Fibroblast of upper back skin (primary cell): ENCODE measurements at places on chromosomes 3 and 15.

DNA sequence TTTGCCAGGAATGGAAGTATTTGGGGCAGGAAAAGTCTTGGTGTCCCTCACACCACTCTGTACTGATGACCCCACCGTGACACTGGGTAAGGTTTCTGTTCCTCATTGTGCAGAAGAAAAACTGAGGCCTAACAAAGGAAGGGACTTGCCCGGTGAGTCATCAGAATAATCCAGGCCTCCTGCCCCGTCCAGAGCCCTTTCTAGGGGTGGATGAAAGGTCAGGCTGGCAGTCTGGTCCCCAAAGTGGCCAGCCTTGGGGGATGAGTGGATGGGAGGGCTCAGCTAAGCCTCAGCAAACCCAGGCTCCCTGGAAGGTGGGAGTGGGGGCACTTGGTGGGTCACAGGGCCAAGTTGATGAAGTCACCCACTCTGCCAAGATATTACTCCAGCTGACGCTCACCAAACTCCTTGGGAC, 2.3 kb upstream of the DNAH1 start:
- DNase-seq, result no peak

DNA sequence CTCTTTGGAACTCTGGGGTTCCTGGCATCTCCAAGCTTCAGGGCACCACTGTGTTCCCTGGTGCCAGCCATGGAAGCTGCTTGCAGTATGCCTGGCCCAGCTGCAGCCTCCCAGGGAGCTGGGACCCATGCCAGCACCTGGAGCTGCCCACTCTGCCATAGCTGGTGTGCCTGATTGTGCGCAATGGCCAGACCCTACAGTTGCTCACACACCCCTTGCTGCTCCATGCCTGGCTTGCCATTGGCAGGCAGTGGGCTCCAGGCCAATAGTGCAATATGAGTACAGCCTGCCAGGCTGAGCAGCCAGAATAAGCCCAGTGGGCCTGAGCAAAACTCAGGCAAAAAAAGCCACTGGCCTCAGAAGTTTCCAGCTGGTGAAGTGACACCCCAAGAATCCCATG, 43.8 kb upstream of the LRRFIP2 start:
- DNase-seq, result no peak

- DNase-seq, result peak; percentile 72
These were observed 82.0 kb upstream of the LRIG1 start for GRCh38 chr3:66582721-66583423.

- DNase-seq, result no peak
These were observed 26.7 kb downstream of the SSUH2 start for GRCh38 chr3:8617921-8618320.

DNA sequence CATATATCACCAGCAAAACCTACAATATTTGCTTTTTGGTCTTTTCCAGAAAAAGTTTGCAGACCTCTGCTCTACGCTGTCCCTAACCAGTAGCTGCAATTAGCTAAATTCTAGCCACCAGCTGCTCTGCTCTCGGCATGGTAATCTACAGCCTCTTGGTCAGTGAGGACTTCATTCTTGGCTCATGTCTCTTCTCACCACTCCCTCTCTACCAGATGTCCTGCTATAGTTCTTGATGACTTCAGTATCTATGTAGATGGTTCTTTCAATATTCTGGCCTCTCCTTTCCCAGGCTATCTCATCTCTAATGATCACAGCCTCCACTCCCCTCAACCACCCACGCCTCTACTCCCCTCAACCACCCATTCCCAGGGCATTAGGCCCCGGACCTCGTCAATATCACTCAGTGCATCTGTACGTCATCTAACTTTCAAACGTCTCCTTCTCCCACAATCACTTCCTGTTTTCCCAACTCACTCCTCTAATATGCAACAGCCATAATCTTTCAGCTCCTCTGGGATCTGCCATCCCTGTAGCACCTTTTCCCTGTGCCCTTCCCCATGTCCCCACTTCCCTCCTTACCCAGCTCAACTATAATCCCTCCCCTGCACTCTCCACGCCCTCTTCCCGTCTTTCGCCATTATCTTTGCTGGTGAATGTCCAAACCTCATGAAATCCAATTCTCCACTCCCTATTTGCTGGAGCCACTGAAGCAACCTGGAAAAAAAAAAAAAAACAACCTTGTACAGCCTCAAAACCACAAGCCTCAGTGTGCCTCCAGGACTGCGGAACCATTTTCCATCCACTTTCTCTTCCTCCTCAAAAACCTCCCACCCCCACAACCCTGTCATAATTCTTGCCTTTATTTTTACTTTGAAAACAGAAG, 429.4 kb upstream of the PROK2 start:
- no peak for DNase-seq

DNA sequence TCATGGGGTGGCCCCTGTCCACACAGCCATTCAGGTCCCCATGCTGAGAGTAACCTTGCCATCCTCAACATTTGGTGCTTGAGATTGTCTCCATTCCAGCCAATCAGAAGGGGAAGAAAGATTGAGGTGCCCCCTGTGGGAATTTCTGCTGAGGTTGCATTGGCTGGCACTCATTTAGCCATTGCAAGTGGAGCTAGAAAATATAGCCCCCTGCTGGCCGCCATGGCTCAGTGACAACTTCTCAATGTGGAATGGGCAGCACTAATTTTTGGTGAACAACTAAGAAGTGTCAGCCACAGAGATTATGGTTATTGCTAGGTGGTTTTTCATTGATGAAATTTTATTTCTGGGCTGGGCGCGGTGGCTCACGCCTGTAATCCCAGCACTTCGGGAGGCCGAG, 22.0 kb downstream of the COL6A6 start:
- peak; percentile 39 for DNase-seq
